PC-9 (cell line): ENCODE measurements at places on chromosomes 3 and 15. TPM values are rescaled to one million over a fixed set of nuclear protein-coding genes. Genes with fewer than 3 reads are reported as not detected.

Gene VGLL3
- total RNA-seq, result 20.5 and 26.8 TPM in 2 replicates

Gene CXCR6
- total RNA-seq, result 0.63 and 0.74 TPM in 2 replicates

Gene ZNF501
- 2.6 and 3.9 TPM in 2 replicates for total RNA-seq

- DNase-seq, result no peak
Measured at GRCh38 chr3:32450426-32450825, 52.2 kb downstream of the CMTM6 start.

- no peak for DNase-seq
Measured at GRCh38 chr15:77720655-77721054, 87.9 kb upstream of the LINGO1 start.

GRCh38 chr15:66598095-66598815 is 32.5 kb upstream of the LCTL start:
- no peak for DNase-seq

GRCh38 chr3:161558236-161558635 is 61.6 kb downstream of the OTOL1 start:
- no peak for DNase-seq

- DNase-seq, result no peak
Measured at GRCh38 chr15:101148166-101148880, 103.5 kb downstream of the CHSY1 start.
